ENCODE measurements at places on chromosomes 12 and 14.

GRCh38 chr12:93918900-93919299 is 229.5 kb upstream of the PLXNC1 start:
- DNase-seq: no peak

GRCh38 chr12:6809056-6809455 is 12.6 kb upstream of the GPR162 start:
- no peak for DNase-seq

- no peak for DNase-seq
These were observed 3.9 kb upstream of the SYNE3 start for GRCh38 chr14:95520346-95520745.

DNA sequence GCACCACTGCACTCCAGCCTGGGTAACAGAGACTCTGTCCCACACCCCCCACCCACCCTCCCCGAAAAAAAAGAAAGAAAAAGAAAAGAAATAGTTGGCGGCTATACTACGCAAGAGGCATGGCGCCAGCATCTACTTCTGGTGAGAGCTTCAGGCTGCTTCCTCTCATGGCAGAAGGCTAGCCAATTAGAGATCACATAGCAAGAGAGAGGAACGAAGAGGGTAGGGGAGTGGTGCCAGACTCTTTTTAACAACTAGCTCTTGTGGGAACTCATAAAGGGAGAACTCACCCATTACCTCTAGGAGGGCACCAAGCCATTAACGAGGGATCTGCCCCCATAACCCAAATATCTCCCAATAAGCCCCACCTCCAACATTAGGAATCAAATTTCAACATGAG is 6.2 kb downstream of the DENND5B start:
- DNase-seq: no peak

DNA sequence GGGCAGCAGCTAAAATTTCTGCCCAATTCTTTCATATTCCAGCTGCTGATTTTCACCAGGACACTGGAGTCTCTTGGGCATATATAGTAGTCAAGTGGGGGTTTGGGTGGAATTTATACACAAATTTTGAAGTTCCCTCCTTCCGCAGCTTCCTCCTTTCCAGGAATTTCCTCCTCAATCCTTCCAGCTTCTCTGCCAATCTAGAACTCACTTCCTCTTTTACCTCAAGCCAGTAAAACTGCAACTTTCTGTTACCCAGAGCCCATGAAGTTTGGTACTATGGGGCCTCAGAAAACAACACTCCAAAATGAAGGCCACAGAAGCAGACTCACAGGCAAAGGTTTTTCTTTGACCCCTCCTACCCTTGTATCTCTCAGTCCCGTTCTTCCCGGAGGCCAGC is 51.7 kb upstream of the G2E3 start:
- no peak for DNase-seq

DNA sequence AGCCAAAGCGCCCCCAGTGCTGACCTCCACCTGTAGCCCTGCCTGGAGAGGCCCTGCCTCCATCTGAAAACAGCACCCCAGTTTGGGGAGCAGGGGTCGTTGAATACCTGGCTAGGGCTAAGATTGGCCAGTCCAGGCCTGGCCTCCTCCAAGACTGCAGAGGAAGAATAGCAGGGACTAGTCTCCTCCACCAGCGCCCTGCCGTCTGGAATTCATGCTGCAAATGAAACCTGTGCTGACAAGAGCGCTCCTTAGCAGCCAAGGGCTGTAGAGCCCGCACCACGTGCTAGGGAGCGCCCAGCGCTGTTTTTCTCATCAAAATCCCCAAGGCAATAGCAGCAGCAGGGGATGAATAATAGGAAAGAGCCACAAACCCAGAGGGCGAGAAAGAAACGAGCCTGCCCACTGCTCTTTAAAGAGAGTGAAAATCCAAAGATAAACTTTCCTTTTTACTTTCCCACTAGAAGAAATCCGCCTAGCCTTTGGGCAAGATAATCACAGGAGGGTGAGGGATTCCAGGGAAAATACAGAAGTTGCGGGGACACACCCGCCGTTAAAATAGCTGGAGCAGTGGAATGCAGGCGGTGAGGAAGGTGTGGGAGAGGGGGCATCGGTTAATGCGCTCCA is 3.3 kb downstream of the COL2A1 start:
- DNase-seq: no peak

DNA sequence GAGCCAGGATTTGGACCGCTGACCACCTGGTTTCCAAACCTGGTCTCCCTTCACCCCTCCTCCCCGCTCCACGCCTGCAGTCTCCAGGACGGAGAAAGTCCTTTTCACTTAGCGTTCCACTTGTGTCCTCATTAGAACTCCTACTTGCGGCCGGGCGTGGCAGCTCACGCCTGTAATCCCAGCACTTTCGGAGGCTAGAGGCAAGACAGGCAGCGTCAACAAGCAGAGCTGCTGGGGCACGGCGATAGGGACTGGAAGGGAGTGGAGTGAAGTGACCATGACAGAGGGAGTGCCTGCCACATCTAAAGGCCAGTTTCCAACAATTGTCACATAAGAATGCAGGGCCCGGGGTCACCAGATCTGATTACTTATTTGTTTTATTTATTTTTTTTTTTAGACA is 132.5 kb upstream of the NCOR2 start:
- no peak for DNase-seq

DNA sequence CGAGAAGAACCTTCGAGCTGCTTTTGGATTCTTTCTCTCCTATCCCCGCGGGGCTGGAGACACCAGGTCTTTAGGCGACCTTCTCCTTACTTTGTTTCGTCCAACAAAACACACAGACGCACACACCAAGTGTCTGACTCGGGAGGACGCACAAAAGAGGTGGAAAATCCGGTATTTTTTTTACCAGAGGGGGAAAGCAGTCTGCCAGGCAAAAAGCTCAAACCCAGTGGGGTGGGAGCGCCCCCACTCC is 2.1 kb downstream of the SIX4 start:
- no peak for DNase-seq

- no peak for DNase-seq
These were observed 52.2 kb downstream of the CPM start for GRCh38 chr12:68880660-68881325.

DNA sequence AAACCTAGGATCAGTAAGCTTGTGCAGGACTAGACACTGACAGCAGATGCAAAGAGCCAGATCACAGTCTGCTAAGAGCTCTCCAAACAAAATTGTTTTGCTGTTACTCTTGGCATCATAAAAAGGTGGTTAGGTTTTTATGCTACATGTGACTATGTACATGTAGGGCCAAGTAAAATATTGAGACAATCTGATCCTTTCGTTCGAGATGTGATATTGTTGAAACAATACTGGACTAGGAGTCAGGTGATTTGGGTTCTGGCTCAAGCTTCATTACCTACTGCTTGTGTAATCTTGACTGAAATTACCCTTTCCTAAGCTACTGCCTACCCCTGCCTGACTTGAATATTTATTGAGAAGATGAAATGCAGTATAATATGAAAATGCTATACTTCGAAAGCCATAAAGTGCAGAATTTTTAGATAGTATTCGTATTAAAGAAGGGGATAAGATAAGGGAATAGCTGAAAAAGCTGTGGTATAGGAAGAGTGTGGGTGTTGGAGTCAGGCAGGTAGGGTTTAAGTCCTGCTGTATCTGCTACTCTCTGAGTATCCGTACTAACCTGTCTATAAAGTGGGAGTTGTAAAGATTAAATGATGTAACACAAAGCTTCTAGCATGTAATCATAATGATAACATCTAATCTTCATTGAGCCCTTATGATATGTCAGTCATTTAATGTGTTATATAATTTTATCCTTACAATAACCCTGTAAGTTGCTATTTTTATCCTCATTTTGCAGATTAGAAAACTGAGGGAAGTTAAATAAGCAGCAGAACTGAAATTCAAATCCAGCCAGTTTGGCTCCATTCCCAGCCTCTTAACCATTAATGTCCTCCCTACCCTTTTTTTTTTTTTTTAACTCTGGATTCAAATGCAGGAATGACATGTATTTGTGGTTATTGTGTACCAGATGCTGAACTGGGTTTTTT is 38.6 kb upstream of the ATF1 start:
- DNase-seq: no peak

- no peak for DNase-seq
These were observed 5.4 kb upstream of the RIC8B start for GRCh38 chr12:106769078-106769477.
